EL (cell line): ENCODE measurements at places on chromosomes 3 and 15.

DNA sequence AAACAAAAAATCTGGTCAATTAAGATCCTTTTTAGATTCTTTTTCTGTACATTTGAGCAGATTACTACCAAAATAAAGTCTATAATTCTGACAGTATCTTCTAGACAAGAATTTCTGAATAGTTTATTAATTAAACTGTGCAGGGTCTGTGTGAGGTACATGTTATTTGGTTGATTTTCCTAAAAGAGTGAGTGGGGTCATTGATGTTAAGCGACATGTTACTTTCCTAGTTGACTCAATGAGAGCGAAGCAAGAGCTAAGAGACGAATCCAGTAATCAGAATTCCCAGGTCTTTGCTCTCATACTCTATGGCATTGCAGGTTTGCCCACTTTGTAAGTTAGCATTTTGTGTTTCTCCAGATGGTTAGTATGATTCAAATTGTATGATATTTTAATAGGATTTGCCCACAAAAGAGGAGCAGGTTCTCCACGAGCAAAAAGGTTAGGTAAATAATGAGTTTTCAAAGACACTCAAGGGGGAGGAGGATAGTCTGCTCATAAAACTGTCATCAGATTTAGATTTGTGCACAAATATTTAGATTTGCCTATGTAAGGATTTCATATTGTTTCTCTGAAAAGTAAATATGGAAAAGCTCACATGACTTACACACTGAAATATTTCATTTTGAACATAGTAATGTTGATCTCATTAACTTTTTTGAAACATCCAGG lies 217.2 kb upstream of the CGNL1 start:
- DNase-seq = peak; percentile 43

DNA sequence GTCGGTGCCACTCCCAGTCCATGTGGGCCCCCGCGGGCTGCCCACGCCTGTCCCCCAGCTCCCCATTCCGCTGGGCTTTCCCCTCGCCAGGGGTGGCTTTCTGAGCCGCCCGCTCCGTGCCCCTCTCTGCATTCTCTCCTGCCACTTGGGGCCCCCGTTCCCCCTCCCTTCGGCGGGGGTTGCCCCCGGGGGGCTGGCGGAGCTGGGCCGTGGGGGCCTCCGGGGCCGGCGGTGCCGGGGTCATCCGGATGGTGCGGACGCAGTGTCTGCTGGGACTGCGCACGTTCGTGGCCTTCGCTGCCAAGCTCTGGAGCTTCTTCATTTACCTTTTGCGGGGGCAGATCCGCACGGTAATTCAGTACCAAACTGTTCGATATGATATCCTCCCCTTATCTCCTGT lies 46.5 kb downstream of the GRAMD1C start:
- no peak for DNase-seq

- DNase-seq = peak; percentile 10
Observed at GRCh38 chr15:88701561-88702095, 62.8 kb downstream of the ISG20 start.

DNA sequence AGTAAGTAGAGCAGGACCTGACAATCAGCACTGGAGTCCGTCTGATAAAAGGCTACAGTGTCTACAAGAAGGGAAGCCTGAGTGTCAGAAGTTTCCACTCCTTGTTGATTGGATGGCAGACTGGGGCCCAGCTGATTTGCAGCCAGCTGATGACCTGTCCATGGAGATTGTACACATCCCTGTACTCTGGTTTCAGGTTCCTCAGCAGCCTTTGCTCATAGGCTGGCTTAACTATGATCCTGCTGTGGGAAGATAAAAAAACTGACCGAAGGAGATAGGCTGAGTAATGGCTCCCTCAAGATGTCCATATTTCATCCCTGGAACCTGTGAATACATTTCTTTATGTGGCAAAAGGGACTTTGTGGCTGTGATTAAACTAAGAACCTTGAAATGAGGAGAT lies 11.7 kb upstream of the LACTB start:
- no peak for DNase-seq
